ENCODE measurements at places on chromosomes 12 and 14.

DNA sequence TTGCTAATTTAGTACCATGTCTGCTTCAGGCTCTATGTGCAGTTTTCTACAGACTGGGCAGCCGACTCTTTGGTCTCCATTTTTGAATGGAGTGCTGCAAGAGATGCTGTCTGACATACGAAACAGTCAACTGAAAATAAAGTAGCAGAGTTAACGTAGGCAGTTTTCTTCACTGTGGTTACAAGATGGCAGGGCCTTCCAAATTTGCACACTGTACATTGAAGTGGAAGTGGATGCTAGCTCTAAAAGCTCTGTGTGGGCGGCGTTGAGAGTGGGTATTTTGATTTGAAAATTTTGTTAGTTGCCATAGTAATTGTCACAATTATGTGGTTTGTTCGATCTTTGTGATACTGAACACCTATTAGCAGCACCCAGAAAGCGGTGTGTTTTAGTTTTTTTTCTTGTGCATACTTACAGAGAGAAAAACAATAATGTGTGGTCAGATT lies 154.9 kb upstream of the ATP2B1 start:
- DNase-seq = no peak

DNA sequence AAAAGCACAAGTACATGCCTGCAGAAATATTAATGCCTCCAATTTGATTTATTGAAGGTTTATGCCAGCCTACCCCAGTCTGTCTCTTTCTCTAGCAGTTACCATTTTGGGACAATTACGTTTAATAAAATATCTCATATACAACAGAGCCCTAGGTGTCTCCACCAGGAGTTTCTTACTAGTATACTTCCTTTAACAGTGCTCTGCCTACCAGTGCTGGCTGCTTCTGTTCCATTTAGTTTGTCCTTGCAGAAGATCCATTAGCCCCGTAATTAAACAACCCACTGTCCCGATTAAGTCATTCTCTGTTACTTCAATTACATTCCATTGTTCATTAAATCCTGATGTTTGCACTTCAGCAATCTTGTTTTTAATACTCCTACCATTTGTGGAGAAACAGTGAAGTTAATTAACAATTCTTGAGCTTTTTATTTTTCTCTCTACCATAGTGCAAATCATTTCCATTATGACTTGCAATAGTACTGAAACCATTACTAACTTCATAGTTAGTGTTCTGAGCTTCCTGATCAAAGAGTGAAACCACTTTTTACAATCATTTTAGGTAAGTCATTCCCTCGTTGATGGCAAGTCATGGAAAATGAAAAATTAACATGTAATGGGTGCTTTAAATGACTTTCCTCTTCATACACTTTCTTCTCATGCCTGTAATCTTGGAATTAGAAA lies 121.1 kb downstream of the PLXNC1 start:
- DNase-seq = no peak

GRCh38 chr12:55991110-55991509 lies 6.0 kb upstream of the SUOX start:
- no peak for DNase-seq

DNA sequence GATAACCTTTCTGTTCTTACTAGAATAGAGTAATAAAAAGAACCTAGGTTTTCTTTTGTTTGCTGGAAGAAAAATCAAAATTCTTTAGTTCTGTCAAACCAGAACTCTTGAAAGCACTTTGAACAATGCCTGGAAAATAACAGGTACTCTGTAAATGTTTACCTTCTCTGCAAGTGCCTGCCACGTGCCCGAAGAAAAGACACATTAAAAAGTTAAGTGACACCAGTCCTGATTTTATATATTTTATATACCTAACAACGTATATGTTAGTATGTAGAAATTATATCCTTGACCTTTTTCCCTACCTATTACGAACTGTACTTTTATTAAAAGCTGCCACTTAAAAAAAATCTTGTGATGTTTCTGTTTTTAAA lies 976 bp downstream of the THAP2 start:
- no peak for DNase-seq

- DNase-seq = no peak
These were observed 1.2 kb downstream of the ULK1 start for GRCh38 chr12:131895640-131896079.

- no peak for DNase-seq
These were observed 330.3 kb downstream of the TMTC2 start for GRCh38 chr12:83016991-83017390.

- no peak for DNase-seq
These were observed 84.3 kb downstream of the EGLN3 start for GRCh38 chr14:33866425-33867088.

DNA sequence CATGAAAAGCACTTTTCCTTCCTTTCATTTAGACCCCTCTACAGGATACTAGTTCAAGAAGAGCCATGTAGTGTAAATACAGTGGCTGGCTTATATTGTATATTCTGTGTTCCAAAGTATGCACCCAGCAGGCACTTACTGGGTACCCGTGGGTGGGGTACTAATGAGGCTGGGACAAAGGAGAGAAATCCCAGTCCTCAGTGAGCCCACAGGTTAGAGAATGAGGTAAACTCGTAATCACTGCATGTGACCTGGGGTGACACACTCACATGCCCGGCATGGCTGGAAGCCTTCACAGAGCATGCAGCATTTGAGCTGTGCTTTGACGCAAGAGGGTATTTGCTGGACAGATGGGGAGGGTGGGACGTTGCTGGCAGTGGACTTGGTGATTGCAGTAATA lies 17.1 kb downstream of the SLC24A4 start:
- DNase-seq = no peak

DNA sequence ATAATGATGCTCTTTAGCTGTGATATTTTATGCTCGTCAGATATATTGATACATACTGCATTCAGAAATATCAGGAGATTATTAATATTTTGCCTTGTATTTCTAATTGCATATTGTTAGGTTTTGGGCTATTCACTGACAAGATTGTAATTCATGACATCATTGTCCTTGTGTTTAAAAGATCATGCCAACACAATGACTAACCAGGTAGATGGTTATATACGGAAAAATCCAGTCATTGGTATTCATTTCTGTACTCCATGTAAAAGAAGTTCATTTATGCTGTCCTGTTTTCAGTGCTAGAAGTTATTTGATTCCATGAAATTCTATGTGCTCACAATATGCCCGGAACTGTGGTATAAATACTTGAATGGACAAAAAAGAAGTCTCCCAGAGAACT lies 107.5 kb downstream of the KITLG start:
- DNase-seq = no peak

- DNase-seq = no peak
These were observed 159.1 kb downstream of the RPS29 start for GRCh38 chr14:49427117-49427516.

DNA sequence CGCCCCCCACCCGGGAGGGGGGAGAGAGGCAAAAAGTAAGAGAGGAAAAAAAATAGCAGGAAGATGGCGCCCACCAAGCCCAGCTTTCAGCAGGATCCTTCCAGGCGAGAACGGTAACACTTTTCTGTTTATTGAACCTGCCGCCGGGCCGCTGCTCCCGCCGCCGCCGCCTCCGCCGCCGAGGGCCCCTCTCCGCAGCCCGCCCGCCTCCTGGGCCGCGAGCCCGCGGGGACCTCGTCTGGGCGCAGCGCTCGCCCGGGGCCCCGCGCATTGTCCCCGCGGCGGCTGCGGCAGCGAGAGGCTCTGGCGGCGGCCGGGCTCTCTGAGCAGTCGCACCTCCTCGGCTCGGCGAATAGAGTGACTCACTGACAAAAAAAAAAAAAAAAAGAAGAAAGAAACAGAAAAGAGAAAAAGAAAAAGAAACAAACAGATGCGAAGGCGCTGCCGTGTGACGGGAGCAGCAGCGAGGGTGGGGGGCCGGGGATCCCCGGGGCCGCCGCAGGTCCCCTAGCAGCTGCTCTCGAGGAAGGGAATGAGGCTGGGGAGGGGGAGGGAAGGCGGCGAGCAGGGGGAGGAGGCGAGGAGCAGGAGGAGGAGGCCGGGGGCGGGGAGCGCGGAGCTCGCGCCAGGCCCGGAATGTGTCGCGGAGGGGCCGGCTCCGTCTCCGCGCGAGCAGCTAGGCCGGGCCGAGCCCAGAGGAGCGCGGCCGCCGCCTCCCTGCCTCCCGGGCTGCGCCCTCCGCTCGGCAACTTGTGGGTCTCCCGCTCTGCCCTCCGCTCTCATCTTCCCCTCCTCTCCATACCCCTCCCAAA lies 781 bp downstream of the NPAS3 start:
- peak; percentile 20 for DNase-seq

GRCh38 chr14:100048786-100049185 lies 16.4 kb upstream of the EVL start:
- DNase-seq = no peak

DNA sequence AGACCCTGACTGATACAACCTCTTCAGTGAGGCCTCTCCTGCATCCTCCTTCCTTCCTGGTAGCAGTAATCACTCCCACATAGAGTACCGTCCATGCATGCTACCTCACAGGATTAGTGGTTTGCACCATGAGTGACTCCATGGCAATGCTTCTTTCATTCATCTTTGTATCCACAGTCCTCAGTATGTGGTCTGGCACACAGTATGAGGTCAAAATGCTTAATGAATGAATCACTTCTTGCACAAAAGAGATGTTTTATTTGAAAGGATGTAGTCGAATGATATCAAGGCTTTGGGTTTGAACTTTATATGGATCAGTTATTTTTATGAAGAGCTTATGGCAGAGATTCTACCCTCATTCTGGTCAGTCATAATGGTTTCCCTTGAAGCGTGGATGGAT lies 42.2 kb downstream of the KCNA5 start:
- no peak for DNase-seq

- no peak for DNase-seq
These were observed 191.9 kb downstream of the LRIG3 start for GRCh38 chr12:58728397-58728796.

GRCh38 chr12:45296046-45296586 lies 80.2 kb downstream of the ANO6 start:
- DNase-seq = no peak

- DNase-seq = no peak
These were observed 915.3 kb downstream of the FSCB start for GRCh38 chr14:43591776-43592175.

- DNase-seq = no peak
These were observed 244.9 kb downstream of the C12orf50 start for GRCh38 chr12:87784350-87784749.

DNA sequence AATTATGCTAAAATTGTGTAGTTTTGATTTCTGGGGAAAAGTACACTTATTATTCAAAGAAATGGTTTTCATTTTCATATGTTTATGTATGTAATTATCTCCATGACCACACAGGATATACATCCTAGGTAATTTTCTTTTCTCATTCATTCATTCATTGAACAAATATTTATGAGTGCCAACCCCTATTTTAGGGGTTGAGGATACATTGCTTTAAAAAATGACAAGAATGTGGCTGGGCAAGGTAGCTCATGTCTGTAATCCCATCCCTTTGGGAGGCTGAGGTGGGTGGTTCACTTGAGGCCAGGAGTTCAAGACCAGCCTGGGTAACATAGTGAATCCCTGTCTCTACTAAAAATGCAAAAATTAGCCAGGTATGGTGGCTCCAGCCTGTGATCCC lies 40.9 kb downstream of the SGPP1 start:
- DNase-seq = no peak

DNA sequence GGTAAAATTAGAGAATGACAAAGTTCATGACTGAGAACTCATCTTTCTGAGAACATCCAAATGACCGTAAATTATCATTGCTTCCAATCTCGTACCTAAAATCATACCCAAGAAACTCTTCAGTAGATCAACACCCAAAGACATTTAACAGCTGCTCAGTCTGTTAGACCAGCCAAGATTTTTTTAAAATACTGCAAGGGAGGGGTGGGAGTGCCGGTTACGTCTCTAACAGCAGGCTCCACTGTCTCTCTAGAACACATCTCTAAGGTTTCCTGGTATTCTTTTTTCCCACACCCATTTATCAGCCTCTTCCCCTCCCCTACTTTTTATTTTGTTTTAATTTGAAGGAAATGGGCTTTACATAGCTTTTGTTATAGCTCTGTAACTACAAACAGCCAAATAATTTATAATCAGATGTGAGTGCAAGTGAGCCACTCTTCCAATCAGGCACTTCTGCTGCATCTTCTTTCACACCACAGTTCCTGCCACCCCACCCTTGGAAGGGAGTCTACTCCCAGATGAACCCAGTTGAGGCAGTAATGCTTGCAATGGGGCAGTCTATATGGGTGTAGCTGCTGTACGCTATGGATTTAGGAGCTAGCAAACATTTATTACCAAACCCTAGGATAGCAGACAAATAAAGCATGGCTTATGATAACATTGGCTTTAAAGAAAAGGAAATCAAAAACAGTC lies 21.9 kb downstream of the PTPRB start:
- no peak for DNase-seq

DNA sequence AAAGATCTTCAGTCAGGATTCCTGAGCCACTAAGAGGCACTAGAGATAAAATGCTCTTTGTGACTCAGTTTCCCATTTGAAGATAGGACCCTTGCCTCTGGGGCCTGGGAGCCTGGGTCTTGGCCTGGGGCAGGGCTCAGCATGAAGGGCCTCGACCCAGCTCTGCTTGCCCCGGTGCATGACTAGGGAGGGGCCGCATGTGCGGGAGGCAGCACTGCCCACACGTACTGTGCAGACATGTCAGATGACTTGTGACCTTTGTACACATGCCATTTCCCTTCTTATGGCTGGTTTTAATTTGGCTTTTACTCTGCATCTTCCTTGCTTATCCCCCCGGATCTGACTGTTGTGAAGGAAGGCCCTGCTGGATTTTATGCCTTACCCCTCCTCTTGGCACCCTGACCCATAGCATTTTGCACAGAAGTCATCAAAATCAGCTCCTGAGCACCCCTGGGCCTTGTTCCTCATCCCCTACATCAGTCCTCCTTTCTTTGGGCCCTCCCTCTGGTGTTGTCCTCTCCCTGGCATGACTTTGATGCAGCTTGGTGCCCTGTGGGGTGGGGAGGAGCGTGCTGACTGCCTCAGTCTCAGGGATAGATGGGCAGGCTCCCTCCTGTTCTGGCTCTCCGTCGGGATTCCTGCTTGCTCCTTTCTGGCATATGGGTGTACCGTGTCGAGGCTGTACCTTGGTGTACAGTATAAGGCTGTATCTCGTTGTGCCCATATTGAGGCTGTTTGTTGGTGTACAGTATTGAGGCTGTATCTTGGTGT lies 4.4 kb downstream of the CLSTN3 start:
- no peak for DNase-seq

DNA sequence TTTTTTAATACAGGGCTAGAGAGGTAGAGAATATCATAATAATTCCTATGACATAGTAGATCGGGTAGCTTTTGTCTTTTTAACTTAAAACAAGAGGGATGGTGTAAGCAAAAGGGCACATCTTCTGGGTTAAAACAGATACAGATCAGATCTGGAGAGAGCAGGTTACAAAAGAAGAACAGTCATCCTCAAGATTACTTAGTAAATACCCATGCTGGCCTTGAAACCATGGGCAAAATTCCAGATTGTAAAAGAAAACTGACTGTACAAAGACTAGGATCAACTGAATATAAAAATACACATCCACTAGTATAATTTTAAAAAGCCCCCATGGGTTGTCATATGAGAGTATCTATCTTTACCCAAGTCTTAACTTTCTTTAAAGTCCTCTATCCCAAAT lies 76.7 kb downstream of the MED13L start:
- DNase-seq = no peak

GRCh38 chr12:43951286-43951685 lies 115.4 kb downstream of the TMEM117 start:
- DNase-seq = no peak

GRCh38 chr12:112846619-112847018 lies 55.1 kb downstream of the RPH3A start:
- no peak for DNase-seq
